ENCODE measurements at places on chromosomes 5 and 9.

DNA sequence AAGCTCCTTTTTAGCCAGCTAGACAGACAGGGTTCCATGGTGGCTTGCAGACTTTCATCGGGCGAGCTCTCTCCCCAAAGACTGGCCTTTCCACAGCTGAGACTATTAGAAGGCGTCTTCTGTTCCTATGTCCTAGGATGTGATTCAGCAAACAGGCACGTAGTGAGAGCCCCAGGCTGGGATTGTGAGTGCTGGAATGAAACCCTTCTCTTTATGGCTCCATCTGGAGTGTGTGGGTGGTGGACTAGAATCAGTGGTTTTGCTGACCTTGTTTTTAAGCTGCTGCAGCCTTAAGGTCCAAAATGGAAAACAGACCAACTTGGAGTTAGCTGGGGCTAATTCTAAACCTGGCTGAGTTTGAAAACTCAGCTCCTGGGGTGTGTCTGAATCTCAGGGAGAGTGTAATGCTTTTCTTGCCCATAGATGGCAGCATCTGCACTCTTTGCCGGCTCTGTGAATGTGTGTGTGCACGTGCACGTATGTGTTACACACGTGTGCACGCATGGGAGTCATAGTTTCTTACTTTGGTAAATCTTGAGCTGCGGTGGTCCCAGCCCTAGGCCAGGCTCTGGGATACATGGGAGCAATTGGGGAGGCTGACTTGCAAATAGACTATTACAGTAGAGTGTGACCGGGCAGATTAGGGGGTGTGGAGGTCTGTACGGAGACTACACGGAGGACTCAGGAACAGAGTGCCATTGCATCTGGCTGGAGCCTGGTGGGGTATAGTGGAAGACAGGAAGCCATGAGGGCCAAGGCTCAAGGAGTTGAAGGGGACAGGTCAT is 10.7 kb downstream of the GSN start:
- DNase-seq, result no peak

GRCh38 chr5:133691448-133691847 is 79.1 kb upstream of the FSTL4 start:
- DNase-seq, result no peak

- no peak for DNase-seq
These were observed 303.0 kb upstream of the TLE4 start for GRCh38 chr9:79268806-79269205.

- DNase-seq, result no peak
These were observed 57.5 kb downstream of the PSAT1 start for GRCh38 chr9:78354324-78354973.

DNA sequence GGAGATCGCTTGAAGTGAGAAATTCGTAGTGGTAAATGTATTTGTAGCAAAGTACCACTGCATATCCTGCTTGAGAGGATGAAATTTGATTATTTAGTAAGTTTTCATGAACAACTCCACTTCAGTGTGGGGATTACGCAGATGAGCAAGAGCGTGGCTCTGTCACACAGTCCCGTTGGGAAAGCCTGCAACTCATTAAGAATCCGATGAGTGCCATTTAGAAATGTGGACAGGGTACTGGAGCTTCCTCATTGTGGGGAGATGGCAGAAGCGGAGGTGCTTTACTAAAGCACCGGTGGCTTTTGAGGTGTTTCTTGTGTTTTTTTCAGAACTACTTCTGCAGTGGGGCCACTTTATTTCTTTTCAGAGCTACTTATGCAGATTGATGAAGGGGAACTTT is 1.4 kb downstream of the TJP2 start:
- DNase-seq, result no peak

DNA sequence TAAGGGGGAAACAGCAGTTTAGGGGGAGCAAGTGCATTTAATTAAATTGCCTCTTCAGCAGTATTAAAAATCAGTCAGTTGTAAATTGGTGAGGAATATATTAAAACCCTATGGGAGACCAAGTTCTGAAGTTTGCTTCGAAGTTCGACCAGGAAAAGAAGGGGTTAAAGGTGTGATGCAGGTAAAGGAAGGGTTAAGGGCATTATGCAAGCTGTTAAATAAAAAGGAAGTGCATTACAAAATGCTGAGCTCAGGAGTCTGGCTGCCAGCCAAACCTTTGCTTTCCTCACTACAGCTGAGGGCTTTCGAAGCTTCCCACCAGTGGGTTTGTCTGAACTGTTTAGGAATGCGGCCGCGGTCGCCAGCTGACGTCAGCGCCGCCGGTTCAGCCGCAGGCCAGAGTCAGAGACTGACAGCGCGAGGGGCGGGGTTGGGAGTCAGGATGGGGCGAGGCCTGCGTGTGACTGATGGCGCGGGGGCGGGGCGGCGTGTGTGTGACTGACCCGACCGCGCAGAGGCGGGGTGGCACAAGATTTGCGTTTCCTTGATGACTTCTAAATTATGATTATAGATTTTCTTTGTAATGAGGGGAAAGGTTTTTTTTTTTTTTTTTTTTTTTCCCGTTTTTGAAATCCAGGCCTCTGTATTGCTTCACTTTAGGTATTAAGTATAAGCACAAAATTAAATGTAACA is 76.6 kb downstream of the ZSWIM6 start:
- DNase-seq, result peak; percentile 67

DNA sequence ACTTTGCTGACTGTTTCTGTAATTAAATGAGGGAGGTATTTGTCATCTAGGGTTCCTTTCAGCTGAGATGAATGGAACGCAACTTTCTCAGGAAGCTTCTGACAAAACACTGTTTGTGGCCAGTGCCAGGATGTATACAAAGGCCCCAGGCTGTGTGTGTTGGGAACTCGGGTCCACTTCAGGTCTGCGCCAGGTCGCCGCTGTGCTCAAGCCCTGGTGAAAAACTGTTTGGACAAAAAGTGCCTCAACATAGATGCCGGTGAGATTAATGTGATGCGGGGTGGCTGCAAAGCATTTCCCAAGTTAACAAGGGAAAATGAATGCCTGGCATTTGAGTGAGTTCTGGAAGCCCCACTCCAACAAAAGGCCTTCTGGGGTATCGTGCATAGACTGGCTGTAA is 156.4 kb downstream of the GABBR2 start:
- DNase-seq, result no peak
